ENCODE measurements at places on chromosomes 1 and 21.
A peak's percentile ranks its signal among the peaks of the same experiment; 100 is the strongest.

DNA sequence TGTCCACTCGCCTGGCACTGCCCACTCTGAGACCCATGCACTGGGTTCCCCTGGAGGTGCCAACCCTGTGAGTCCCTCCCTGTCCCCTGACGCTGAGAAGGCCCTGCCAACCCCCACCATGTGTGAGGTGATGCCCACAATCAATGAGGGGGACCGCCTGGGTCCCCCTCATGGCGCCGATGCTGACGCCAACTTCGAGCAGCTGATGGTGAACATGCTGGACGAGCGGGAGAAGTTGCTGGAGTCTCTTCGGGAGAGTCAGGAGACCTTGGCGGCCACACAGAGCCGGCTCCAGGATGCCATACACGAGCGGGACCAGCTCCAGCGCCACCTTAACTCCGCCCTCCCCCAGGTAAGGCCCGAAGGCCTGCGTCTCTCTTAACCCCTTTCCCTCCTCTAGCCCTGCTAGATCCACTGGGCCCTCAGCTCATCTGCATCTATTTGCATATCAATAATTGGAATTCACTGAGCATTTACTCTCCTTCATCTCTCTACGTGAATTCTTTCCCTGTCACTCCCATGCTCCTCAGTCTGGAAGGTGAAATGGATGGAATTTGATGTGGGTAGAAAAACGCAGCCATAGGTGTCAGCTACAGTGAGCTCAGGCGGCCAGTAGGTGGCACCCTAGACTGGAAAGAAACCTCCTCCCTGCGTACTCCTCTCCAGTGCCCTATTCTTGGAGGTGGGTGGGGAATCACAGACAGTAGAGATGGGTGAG is 12.8 kb downstream of the PPFIA4 start:
- no peak overlapping the region for H3K27ac ChIP-seq
- DNase-seq = peak; percentile 63
- no peaks in the 10 kb centered on the region for H3K4me1 ChIP-seq

- H3K36me3 ChIP-seq = no peaks in the 10 kb centered on the region
- H3K27me3 ChIP-seq = no peaks in the 10 kb centered on the region
- no peak overlapping the region for H3K4me3 ChIP-seq
- H3K27ac ChIP-seq = no peak overlapping the region
- DNase-seq = no peak
- H3K4me1 ChIP-seq = no peaks in the 10 kb centered on the region
These were observed 3.9 kb upstream of the CDC42 start for GRCh38 chr1:22048351-22049192.

- H3K4me3 ChIP-seq = peak overlapping the region; percentile 13
- no peaks in the 10 kb centered on the region for H3K27me3 ChIP-seq
- peak overlapping the region; percentile 80 for H3K27ac ChIP-seq
These were observed 233.8 kb downstream of the RHOU start for GRCh38 chr1:228968891-228969606.

DNA sequence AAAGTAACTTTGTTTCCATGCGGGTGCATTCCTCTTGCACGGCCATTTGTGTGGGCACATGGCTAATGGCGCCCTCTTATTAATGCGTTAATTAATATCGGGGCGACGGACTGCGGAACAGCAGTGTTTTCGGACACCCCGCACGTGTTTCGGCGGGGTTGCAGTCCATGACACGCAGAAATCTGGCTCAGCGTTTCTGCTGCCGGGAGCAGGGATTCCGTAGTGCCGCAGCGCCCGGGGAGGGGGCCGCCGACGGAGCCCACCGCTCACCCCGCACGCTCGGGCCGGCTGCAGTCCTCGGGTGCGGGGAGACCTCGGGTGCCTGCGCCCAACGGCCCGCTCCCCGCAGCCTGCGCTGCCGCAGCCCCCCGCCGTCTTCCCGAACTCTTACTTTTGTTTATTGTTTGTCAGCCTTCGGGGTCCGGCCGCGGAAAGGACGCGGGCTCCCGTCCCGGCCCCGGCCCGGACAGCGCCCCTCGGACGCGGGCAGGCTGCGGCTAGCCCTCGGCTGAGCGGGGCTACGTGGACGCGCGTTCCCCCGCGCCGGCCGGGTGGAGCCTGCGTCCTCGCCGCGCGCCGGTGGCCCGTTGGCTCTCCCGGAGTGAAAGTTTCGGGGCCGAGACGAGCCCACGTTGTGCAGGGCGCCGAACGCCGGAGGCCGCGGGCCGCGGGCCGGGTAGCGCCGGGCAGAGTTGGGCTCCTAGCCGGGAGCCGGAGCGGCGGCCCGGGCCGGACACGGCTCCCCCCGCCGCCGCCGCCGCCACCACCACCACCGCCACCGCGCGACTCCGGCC is 849 bp downstream of the NFIA start:
- no peak overlapping the region for H3K27ac ChIP-seq
- H3K4me1 ChIP-seq = no peaks in the 10 kb centered on the region
- no peaks in the 10 kb centered on the region for H3K36me3 ChIP-seq

DNA sequence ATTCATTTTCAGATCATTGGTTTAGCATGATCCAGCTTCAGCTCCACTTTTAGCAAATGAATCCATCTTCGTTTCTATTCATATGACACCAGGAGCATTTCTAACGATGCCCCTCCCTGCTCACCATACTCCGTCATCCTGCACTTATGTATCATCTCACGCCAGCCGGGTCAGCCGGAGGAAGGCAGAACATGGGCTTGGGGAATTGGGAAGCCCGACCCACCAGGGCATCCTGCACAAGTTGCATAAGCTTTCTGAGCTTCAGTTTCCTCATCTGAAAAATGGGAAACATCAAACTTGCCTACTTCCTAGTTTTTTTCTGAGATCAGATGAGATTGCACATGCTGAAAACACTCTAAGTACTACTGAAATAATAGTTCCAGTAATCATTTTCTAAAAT is 194.7 kb downstream of the AK5 start:
- no peak overlapping the region for H3K4me3 ChIP-seq
- no peak overlapping the region for H3K27ac ChIP-seq
- no peaks in the 10 kb centered on the region for H3K36me3 ChIP-seq

DNA sequence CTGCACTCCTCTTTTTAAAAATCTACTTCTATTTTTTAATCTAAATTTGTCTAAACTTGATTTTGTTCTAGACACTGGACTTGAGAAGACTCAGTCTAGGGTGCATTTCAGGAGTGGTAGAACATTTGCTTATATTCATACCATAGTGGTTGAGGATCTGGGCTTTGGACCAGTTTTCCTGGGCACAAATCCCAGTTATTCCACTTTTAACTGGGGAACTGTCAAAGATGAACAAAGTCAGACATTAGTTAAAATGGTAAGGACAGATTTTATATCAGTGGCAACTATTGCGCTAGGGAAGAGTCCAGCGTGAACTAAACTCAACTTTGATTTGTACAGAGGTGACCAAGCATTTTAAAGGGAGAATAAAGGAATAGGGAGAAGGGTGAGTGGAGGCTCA is 102.4 kb downstream of the FMN2 start:
- DNase-seq = no peak
- H3K4me3 ChIP-seq = no peak overlapping the region
- H3K27ac ChIP-seq = no peak overlapping the region
- no peaks in the 10 kb centered on the region for H3K36me3 ChIP-seq
- H3K27me3 ChIP-seq = no peaks in the 10 kb centered on the region

GRCh38 chr21:42509244-42509643 is 4.4 kb upstream of the SLC37A1 start:
- no peak for DNase-seq
- H3K36me3 ChIP-seq = no peaks in the 10 kb centered on the region
- no peak overlapping the region for H3K4me3 ChIP-seq
- H3K27me3 ChIP-seq = peaks cover 41% of the 10 kb centered on the region
- H3K27ac ChIP-seq = no peak overlapping the region
- peaks cover 3% of the 10 kb centered on the region for H3K4me1 ChIP-seq

- H3K27ac ChIP-seq = no peak overlapping the region
- H3K4me1 ChIP-seq = peaks cover 28% of the 10 kb centered on the region
- H3K27me3 ChIP-seq = no peaks in the 10 kb centered on the region
- H3K36me3 ChIP-seq = no peaks in the 10 kb centered on the region
- no peak overlapping the region for H3K4me3 ChIP-seq
These were observed 3.1 kb downstream of the GNG4 start for GRCh38 chr1:235646463-235646862.

DNA sequence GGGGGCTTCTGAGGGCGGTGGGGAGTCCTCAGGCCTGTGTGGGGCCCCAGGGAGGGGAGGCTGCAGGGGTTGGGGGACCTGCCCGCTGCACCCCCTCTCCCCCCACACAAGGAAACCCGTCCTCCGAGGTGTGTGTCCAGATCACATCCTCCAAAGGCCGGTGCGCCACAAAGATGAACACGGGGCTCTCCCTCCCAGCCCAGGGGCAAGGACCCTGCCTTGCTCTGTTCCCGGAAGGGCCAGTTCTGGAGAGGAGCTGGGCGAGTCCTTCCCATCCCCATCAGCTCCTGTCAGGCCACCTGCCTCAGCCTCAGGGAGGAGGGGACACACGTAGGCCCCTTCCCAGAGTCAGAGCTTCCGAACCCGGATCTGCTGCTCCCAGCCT is 2.5 kb upstream of the TTLL10 start:
- no peaks in the 10 kb centered on the region for H3K36me3 ChIP-seq
- no peak overlapping the region for H3K4me3 ChIP-seq
- no peak overlapping the region for H3K27ac ChIP-seq
- H3K27me3 ChIP-seq = no peaks in the 10 kb centered on the region
- peaks cover 15% of the 10 kb centered on the region for H3K4me1 ChIP-seq

DNA sequence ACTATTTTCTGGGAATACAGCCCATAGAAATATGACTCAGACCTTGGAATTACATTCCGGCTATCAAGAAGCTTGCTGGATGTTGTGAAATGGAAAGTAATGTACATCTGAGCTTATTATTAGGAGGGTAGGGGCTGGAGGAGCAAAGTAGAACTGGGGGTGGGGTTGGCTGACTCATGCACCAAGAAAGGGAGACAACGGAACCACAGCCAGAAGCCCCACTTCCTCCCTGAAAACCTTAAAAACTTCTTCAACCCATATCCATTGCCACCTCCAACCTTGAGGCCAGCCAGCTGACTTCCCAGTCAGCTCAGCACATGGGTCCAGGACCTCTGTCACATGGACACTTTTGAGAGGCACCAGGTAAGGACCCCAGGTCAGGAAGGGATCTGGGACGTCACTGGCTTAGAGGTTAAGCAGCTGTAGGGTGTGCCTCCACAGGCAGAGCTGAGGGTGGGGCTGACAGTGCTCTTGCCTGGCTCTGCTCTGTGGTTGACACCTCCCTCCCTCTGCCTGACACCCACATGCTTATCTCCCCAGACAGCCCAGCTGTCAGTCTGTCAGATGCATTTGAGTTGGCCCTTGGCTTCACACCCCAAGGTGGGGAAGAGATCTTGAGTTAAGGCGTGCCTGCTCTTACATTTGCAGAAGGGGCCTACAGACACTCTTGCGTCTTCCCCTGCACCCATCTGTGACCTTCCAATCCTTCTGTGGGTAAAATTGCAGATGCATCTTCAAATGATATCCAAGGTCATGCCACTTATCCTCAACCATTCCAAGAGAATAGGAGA is 5.7 kb upstream of the ZNF683 start:
- no peaks in the 10 kb centered on the region for H3K27me3 ChIP-seq
- DNase-seq = no peak
- H3K4me1 ChIP-seq = no peaks in the 10 kb centered on the region
- no peak overlapping the region for H3K27ac ChIP-seq

GRCh38 chr1:107941123-107941522 is 23.9 kb downstream of the VAV3 start:
- no peak for DNase-seq
- H3K27ac ChIP-seq = no peak overlapping the region
- H3K27me3 ChIP-seq = no peaks in the 10 kb centered on the region
- peaks cover 7% of the 10 kb centered on the region for H3K4me1 ChIP-seq
- no peak overlapping the region for H3K4me3 ChIP-seq
- H3K36me3 ChIP-seq = no peaks in the 10 kb centered on the region

- no peak for DNase-seq
- no peaks in the 10 kb centered on the region for H3K4me1 ChIP-seq
- no peak overlapping the region for H3K4me3 ChIP-seq
- no peaks in the 10 kb centered on the region for H3K27me3 ChIP-seq
- H3K27ac ChIP-seq = no peak overlapping the region
- H3K36me3 ChIP-seq = no peaks in the 10 kb centered on the region
These were observed 24.6 kb downstream of the ASAP3 start for GRCh38 chr1:23459338-23459757.

DNA sequence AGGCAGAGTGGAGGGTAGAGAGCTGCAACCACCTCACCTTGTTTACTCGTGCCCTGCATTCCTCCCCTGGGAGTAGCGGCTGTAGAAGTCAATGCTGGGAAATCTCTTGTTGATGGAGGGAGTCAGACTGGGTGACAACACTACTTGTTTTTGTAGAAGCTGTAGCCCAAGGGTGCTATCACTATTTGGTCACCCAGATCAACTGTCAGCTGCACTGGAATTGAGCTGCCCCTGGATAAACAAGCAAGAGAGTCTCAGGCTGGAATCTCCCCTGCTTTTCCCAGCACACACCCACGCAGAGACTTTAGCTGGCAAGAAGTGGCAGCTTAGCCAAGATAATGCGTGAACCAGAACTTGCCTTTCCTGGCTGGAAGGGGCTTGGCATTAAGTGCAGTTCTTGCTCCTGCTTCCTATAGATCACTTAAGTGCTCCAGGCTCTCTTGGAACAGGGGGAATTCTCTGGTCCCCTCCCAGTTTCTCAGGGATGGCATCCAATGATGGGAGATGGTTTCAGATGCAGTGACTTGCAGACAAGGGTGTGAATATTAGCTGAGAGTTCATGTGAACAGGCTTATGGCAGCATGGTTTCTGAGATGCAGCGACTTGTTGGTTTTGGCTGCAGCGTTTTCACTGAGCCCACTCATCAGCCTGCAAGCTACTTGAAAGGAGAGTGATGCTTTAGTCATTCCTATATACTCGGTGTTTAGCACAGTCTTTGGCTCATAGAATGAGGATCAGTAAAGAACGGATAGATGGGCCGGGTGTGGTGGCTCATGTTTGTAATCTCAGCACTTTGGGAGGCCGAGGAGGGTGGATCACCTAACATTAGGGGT is 16.8 kb downstream of the ATP2B4 start:
- no peak for DNase-seq
- no peak overlapping the region for H3K4me3 ChIP-seq
- no peaks in the 10 kb centered on the region for H3K4me1 ChIP-seq
- no peaks in the 10 kb centered on the region for H3K36me3 ChIP-seq

DNA sequence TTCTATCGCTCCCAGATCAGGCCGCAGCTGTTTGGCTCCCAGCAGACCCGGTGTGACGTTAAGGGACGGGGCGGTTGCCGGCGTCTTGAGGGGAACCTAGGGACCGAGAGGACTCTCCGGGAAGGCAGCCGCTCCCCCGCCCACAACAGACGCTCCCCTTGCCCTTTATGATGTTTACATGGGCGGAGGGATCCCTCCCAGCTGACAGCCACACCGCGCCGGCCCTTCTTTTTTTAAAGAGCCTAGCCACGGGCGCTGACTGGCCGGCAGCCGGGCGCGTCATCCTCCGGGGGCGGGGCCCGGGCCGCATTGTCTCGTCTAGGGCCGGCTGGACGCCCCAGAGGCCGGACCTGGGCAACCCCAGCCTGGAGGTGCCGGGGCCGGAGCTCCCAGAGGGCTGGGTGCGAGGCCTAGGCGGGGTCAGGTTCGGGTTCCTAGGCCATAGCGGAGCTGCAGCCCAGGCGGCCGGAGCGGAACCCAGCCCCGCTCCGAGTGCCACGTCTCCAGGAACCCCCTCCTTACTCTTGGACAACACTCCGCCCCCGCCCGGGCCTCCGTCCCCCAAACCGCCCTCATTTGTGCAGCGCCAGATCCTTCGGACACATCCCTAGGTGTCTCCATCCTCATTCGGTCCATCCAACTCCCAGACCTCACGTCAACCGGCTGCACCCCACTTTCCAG is at the start of gene PCAT6:
TSS of gene PCAT6 (plus strand) at position 340 of the 681 bp plus-strand sequence.
- peaks cover 24% of the 10 kb centered on the region for H3K4me1 ChIP-seq
- H3K27ac ChIP-seq = peak within 1 kb of the TSS; percentile 55
- peak within 1 kb of the TSS; percentile 90 for H3K4me3 ChIP-seq
